Activated CD8-positive, alpha-beta memory T cell treated with anti-CD3 and anti-CD28 coated beads for 1 hour (primary cell): ENCODE measurements at places on chromosomes 5 and 9.

- no peak for DNase-seq
Measured at GRCh38 chr5:139897342-139897741, 101.7 kb downstream of the PSD2 start.

DNA sequence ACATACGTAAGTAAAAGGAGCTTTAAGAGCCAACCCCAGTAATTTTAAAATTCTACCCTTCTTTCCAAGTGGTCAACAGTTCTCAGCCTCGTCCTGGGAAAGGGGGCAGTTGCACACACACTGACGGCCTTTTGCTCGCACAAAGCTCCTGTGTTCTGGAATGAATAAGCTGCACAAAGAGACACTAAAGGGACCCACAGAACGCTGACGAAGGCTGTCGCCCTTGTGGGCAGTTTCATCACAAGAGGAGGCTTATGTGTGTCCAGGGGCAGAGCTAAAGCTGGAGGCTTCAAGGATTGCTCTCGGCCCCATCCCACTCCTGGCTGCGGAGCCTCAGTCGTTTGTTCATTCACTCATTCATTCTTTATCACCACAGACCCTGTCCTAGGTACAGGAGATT lies 67.0 kb upstream of the NEK6 start:
- DNase-seq: no peak

GRCh38 chr5:84072339-84072738 lies 312.3 kb downstream of the EDIL3 start:
- DNase-seq: no peak

DNA sequence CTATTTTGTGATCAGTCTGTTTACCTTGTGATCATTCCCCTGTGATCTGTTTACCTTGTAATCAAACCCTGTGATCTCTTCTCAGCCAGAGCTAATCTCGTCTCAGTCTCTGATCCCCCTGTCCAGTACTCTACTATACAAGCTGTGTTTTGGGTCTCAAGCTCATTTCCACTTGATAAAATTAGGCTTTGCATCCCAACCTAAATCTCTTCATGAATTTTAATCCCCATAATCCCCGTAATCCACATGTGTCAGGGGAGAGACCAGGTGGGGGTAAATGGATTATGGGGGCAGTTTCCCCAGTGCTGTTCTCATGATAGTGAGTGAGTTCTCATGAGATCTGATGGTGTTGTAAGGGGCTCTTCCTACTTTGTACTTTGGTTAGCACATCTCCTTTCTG lies 157.2 kb downstream of the PRR16 start:
- no peak for DNase-seq

- DNase-seq: no peak
Measured at GRCh38 chr9:95107976-95108375, 209.5 kb downstream of the FANCC start.

DNA sequence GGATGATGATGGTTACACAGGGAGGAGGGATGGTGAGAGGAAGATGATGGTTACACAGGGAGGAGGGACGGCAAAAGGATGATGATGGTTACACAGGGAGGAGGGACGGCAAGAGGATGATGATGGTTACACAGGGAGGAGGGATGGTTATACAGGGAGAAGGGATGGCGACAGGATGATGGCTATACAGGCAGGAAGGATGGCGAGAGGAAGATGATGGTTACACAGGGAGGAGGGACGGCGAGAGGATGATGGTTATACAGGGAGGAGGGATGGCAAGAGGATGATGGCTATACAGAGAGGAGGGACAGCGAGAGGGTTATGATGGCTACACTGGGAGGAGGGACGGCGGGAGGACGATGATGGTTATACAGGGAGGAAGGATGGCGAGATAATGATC lies 64.1 kb upstream of the FCN1 start:
- no peak for DNase-seq

GRCh38 chr9:127801955-127802575 lies 617 bp upstream of the FPGS start:
- no peak for DNase-seq

DNA sequence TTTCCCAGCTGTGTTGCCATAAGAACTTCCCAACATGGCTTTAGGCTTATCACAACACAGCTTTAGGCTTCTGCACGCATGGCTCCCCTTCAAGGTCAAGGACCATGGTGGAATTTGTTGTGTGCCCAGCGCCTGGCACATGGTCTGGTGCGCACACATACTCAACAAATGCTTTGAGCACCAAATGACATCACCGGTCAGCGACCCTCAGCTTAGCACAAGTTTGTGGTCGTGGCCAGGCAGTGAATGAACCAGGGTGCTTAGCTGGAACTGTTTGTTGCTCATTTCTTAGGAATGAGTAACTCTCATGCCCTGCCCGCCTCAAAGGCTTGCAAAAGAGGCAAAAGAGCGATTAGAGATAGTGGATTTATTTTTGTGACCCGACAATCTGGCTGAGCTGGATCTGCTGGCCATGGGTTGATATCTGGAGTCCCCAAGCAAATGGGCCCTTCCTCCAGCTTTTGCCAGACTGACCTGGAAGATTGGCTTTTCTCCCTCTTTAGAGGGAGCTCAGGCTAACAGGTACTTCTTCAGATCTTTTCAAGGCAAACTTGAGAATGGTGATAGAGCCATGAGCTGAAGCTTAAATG lies 58.9 kb downstream of the DAP start:
- no peak for DNase-seq

GRCh38 chr9:110141227-110141793 lies 66.6 kb downstream of the C9orf152 start:
- no peak for DNase-seq

DNA sequence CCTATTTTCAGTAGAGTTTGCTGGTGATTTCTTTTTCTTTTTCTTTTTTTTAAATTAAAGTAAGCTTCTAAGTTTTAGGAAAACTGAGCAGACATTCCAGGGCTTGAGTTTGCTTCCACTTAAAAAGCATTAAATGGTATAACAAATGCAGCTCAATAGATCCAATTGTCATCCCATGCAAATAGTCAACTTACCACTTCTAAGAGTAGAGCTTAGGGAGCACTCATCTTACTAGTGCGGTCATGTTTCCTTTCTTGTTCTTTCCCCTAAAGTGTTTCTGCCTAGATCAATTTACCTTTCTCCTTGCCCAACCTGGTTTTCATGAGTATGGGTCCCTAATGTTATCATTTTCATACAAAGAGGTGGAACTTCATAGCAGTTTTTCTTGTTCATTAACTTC lies 13.0 kb upstream of the CEP120 start:
- no peak for DNase-seq

DNA sequence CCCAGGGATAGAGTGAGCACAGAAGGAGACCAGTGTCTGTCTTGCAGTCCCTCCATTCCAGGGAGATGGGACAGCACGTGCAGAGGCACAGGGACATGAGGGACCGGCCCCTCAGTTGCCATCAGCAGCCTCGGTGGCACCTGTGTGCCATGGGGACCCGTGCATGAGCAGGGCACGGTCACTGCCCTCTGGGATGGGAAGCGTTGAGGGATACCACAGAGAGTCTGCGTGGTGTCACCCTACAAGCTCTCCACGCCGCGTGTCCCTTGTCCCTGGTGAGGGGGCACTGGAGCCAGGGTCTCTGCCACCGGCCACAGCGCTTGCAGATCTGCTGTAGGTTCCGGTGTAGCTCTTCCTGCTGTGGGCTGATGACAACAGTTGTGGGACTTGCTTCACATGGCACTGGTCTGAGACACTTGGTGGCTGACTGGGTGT lies 108.1 kb downstream of the CACNA1B start:
- DNase-seq: no peak

- DNase-seq: no peak
Measured at GRCh38 chr5:145233461-145233860, 601.7 kb downstream of the PRELID2 start.

DNA sequence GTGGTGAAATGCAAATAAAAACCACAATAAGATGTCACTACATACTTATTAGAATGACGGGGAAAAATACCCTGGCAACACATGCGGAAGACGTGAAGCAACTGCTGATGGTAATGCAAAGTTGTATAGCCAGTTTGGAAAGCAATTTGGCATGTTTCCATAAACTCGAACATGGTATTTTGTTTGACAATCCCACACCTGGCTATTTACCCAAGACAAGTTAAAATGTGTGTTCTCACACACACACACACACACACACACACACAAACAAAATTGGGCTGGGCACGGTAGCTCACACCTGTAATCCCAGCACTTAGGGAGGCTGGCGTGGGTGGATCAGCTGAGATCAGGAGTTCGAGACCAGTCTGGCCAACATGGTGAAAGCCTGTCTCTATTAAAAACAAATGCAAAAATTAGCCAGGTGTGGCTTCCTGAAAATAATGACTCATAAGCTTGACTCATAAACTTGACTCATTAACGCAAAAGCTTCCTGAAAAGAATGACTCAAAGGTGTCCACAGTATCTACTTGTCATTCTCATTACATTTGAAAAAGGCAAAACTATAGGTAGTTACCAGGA lies 456.5 kb downstream of the CDH18 start:
- no peak for DNase-seq

DNA sequence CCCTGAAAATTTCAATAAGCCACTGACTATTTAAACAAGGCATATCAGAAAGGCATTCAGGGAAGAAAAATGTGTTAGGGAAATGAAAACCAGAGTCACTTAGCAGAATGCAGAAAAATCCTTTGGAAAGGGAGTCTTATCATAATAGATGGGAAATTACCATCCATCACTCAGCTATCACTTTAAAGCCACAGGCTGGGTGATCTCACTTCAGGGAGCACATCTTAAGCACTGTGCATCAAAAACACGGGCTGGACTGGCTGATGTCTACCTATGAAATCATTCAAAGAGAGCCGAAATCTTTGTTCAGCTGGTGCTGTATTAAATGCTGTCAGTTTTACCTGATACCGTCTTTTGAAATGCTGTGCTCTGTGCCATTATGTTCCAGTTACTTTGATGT lies 73.5 kb downstream of the C9orf57 start:
- no peak for DNase-seq

- no peak for DNase-seq
Measured at GRCh38 chr5:81075041-81075440, 114.9 kb downstream of the RASGRF2 start.

DNA sequence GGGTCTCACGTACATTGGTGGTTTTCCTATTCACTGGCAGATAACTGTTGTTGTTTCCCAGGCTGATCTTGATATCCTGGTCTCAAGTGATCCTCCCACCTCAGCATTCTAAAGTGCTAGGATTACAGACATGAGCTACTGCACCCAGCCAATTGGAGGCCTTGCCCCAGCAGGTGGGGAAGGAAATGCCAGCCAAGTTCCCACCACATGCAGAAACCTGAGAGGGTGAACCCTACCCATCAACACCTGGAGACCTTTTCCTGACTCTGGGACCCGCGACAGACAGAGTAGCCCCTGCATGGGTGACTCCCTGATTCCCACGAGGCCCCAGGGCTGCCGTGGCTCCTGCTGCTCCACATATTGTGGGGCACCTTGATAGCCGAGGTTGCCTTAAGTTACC lies 107.7 kb downstream of the GDA start:
- no peak for DNase-seq

DNA sequence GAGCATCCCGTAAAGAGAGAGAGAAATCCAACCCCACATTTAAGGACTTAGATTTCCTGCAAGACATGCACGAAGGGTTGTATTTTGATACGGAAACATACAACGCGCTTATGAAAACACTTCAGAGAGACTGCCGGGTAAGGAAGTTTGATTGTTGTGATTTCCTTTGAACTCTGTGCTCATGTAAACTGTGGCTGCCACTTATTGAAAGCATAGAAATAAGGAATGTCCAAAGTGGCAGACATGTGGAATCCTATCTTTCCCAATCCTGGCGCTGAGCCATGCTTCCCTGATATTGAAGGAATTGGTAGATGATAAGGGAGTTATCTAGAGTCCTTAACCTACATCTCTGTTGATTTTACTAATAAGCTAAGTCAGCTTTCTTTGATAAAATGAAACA lies 119.4 kb downstream of the PRKACG start:
- DNase-seq: no peak

DNA sequence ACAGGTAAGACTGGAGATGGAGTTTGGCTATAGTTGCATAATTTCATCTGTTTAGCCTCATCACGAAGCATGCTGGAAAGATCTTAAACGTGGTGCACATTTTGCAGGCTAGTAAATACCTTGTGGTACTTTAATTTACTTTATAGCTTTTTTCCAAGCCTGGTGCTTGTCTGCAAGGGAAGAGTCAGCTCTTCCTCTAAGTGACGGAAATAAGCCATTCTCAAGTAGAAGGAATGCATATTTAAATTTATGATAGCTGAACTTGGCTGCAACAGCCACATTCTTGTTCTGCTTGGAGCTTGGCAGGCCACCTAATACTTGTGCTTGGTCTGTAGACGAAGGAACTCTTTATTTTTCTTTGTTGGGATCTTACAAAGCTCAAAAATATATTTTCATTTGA lies 188.0 kb upstream of the PIK3R1 start:
- DNase-seq: no peak

GRCh38 chr5:170740551-170741205 lies 42.8 kb upstream of the GABRP start:
- no peak for DNase-seq

DNA sequence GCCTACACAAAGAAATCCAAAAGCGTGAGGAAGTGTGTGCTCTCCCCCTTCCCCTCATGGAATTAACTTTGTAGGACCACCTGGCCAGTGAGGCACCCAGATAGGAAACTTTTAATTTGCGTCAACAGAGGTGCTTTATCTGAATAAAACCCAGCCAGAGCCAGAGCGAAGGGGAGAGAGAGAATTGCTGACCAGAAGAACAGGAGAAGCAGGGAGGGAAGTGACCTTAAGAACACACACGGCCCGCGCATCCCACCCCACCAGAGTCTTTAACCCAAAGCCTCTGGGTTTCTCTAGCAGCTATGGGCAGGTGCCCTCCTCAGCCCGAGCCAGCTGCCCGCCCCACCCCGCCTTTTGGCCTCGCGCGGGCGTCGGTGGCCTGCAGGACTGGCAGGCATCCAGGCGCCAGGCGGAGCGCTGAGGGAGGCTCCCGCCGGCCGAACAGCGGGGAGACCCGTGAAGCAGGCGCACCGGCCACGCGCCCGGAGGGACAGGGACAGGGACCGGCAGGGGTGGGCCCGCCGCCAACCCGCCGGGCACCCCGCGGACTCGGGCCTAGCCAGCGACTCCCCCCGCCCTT lies 580 bp downstream of the ERAP1 start:
- no peak for DNase-seq

- DNase-seq: no peak
Measured at GRCh38 chr5:143073766-143074165, 303.6 kb downstream of the ARHGAP26 start.

DNA sequence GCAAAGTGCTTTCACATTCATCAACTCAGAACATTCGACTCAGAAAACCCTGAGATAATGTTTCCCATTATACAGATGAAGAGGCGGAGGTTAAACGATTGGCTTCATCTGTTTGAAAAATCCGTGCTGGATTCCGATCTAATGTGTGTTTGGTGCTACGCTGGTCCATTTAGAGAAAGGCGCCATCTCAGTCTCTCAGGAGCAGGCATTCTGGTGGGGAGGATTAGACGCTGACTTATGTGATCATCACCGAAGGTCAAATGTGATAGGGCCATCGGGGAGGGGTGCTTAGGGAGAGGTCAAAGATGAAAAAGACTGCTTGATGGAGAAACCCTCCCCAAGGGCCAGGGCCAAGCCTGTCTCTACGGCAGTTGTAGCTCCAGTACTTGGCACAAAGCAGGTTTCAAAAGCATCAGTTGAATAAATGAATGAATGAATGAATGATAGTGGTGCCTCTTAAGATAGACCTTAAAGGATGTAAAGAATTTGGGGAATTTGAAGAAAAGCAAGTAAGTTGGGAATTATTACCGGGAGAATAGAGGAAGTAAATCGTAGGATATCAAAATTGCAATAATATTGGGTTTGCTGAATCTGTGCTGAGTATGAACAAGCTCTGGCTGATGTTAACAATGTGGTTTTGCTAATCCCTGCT lies 160.6 kb upstream of the SHB start:
- DNase-seq: no peak
